Type B pancreatic cell (in vitro differentiated cells): ENCODE measurements at places on chromosomes 4 and X.

- DNase-seq: no peak
Measured at GRCh38 chr4:42397635-42398170, 415 bp downstream of the SHISA3 start.

GRCh38 chrX:97751735-97752134 is 868.0 kb downstream of the RPA4 start:
- no peak for DNase-seq

DNA sequence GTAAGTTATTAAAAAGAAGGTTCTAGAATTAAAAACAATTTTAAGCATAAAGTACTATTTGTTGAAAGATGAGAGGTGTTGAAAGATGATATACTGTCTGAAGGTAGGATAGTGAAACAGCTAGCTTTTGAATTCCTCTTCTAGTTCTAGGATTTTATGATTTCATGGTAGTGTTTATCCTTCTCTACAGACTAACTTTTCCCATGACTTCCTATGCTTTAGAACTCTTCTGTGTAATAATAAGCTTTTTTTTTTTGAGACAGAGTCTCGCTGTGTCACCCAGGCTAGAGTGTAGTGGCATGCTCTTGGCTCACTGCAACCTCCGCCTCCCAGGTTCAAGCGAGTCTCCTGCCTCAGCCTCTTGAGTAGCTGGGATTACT is 96.0 kb upstream of the NUDT6 start:
- no peak for DNase-seq

DNA sequence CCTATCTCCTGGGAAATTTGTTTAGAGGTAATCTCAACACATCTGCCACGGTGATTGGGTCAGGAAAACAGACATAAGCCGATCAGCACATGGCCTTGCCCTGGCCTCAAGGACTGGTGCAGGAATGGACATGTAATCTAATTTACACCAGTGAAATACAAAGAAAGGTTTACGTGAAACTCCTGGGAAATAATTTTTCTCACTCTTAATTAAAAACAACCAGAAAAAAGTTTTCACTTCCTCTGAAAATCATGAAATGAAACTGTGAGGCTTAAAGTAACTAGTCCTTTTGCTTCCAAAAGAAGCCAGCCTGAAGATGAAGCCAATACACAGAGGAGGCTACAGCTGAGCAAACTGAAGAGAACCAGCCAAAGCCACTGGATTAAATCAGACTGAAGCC is 154.1 kb upstream of the FAM241A start:
- DNase-seq: no peak

DNA sequence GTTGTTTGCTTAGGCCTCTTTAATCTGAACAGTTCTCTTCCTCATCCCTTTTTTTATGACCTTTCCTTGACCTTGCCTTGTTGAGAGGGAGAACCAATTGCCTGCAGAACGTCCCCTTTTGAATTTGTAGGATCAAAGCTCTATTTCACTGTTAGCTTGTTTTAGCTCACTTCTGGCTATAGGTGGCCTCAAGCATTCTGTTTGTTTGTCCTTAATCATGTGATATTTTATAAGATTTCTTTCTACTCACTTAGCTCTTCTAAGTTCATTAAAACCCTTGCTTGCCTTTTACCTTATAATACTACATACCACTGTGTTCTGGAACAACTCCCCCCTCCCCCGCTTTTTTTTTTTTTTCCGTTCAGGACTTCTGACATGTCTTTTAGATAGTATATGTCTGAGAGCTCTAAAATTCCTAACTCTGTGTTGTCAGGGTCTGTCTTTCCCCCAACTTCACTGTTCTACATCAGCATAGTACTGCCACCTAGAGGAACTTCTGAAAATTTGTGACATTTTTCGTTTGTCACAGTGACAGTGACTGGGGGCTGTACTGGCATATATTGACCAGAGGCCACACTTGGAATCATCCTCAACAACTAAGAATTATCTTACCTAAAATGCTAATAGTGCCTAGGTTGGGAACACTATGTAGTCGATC is 128.5 kb downstream of the LARP7 start:
- no peak for DNase-seq

- no peak for DNase-seq
Measured at GRCh38 chrX:151227627-151228026, 51.2 kb downstream of the GPR50 start.

DNA sequence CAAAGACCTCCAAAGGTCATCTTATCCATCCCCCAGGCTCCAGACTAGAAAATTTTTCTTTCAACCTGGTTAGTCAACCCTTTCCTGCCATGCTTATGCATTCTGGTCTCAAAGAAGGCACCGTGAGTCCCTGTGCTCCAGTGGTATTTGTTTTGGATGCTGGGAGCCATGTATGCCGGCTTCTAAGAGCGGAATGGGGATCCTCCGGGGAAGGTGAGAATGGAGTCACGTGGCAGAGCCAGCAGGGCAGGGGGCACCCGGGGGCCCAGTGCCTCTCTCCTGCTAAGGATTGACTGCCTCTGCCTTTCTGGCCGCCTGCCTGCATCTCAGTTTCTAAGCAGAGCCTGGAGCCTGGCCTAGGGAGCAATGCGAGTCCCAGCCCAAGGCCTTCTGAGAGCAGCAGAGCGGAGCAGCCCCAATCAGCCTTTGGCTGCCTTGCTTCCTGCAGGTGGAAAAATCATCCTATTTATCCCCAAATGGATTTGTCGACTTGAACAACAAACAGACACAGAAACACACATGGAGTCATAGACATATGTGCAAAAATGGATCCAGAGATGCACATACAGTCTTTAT is 141.0 kb downstream of the PJA1 start:
- DNase-seq: no peak

DNA sequence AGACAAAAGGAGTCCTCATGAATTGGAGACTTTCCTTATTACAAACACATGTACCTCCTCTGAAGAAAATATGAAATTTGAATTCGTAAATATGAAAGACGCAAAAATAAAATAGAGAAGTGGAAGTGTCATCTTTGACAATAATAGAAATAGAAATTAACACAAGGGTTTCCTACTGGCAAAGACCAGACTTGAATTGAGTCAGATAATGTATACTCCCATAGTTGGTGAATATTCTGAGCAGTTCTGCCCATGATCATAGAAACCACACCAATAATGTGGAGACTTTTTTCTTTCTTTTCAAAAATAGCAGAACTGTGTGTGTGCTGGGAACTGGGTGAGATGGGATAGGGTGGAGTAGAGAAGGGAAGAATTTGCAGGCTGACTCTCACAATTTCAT is 277.7 kb upstream of the TET2 start:
- no peak for DNase-seq

- peak; percentile 79 for DNase-seq
Measured at GRCh38 chr4:54227256-54228055, 1.6 kb upstream of the PDGFRA start.

- DNase-seq: no peak
Measured at GRCh38 chr4:117817301-117817700, 217.0 kb upstream of the NDST3 start.

GRCh38 chrX:65196758-65197360 is 220.6 kb upstream of the ZC4H2 start:
- DNase-seq: no peak

GRCh38 chr4:151807220-151807619 is 46.4 kb upstream of the GATB start:
- DNase-seq: no peak

DNA sequence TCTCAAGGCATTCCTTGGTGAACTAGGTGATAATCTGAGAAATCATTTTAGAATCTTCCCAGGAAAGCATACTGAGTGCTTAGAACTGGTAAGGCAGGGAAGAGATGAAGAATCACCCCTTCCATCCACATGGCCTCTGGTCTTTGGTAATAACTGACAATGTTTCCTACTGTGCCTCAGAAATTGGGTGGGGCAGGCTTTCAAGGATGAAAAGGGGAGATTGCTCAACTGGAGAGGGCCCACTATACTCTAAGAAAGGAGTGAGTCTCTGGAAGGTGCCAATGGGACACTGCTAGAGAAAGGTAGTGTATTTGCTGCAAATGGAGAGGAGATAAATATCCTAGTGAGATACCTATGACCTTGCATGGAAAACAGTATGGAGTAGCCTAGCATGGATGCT is 135.0 kb upstream of the SCML1 start:
- DNase-seq: no peak

DNA sequence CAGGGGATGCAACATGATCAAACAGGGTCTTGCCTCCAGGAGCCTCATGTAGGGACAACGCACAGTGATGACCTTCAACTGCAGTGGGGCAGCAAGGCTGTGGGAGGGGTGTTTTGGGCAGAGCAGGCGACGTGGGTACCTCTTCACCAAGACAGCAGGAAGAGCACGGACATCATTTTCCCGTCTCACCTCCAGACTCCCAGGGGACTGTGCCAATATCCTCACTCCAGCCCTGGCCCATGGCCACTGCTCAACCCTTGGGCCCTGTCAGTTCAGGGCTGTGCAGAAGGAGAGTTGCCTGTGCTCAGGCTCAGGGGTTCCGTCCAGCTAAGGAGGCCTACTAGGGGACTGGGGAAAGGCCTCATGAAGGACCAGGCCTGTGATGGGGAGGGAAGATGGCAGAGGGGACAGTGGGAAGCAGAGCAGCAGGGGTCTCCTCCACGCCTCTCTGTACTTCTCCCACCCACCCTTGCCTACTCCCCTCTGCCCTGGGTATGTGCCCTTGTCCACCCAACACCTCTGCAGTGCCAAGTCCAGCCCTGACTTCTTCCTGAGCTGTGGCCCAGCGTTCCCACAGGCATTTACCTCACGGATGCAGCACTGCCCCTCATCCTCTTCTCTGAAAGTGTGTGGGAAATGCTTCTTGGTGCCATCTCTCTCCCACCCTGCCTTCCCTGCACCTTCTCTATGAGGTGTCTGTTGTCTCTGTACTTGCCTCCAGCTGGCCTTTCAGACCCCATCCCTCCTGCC is 1.4 kb downstream of the IL9R start:
- DNase-seq: no peak

DNA sequence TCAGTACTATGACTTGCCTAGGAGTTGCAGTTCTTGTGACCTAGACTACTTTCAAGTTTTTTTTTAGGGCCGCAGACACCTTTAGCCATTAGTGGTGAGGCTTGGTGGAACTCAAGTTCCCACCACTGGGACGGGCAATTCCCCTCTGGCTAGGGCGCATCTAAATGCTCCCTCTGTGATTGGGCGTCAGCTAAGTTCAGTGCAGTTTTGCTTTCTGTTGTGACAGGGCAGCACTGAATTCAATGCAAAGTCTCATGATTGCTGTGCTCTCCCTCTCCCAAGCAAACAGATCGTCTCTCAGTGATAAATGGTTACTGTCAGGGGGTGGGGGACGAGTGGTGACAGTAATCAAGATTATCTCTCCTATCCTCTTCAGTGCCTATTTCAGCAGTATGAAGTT is 52.7 kb upstream of the FRMPD3 start:
- no peak for DNase-seq

DNA sequence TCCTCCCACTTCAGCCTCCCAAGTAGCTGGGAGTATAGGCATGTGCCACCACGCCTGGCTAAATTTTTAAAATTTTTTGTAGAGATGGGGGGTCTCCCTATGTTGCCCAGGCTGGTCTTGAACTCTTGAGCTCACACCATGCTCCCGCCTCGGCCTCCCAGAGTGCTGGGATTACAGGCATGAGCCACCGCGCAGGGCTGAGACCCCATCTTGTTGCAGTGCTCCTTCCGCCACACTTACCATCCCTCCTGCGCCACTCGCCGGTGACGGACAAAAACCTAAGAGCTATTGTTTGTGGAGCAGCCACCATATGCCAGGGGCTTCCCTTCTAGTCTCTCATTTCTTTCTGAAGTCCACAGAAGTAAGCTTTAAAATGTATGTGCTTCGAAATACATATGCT is 34.5 kb downstream of the NSG1 start:
- DNase-seq: peak; percentile 47

DNA sequence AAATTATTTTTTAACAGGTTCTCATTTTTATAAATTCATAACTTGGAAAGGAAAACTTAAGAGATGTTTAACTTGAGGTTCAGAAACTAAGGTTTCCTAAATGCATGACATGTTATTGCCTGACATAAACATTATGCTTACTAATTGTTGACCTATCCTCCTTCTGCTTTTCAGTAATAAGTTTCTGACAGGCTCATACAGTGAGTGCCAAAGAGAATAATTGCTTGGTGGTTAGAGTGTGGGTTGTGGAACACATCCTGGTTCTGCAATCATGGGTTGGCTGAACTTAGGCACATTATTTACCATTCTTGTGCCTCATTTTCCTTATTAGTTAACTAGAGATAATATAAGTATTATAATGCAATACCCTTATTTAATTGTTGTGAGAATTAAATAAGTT is 56.5 kb downstream of the BMPR1B start:
- DNase-seq: no peak

- no peak for DNase-seq
Measured at GRCh38 chrX:112043997-112044396, 38.6 kb downstream of the TRPC5 start.

DNA sequence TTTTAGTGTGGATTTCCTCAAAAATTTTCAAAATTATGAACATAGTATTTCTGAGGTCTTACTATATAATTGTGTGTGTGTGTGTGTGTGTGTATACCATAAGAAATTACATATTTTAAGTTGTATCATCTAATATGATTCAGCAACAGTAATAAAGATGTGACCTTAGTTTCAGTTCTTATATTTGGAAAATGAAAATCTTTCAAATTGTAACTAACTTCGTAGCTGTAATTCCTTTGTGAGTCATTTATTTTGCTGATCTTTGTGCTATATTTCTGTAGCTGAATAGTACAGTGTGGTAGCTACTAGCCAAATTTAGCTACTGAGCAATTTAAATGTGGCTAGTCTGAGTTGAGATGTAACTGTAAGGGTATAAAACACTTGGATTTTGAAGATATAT is 116.4 kb downstream of the RAP1GDS1 start:
- no peak for DNase-seq

DNA sequence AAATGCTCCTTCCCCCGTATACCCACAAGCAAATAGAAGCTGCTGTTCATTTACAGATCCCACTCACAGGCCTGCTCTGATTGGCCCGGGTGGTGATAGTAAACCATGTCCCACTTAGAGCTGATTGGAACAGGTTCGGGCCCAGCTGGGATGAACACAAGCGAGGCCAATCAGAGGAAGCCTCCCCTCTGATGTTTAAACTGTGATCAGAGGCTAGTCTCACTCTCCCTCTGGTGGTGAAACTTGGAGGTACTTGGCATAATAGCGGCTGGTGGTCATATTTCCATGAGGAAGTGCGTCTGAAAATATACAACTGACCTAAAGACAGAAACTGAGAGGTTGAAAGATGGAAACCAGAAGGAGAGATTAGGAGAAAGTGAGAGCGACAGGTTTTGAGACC is 51.5 kb upstream of the TRPC3 start:
- DNase-seq: no peak

- no peak for DNase-seq
Measured at GRCh38 chr4:183149616-183150539, 50.8 kb downstream of the WWC2 start.
